Activated T-helper 2 cell treated with anti-CD3 and anti-CD28 coated beads, Interferon-gamma antibody, Interleukin-2, Interleukin-4, amounts not matched to agents 10 μg/mL and 5 μg/mL and 100 μg/mL, durations not matched to agents 14 hours and 24 hours and 36 hours (primary cell): ENCODE measurements at places on chromosomes 6 and 20.
A peak's percentile ranks its signal among the peaks of the same experiment; 100 is the strongest.

- H3K4me1 ChIP-seq: no peaks in the 10 kb centered on the region
- H3K27ac ChIP-seq: no peak overlapping the region
- no peaks in the 10 kb centered on the region for H3K36me3 ChIP-seq
These were observed 8.8 kb downstream of the SLC13A3 start for GRCh38 chr20:46642265-46642968.

- no peaks in the 10 kb centered on the region for H3K36me3 ChIP-seq
- peaks cover 8% of the 10 kb centered on the region for H3K4me1 ChIP-seq
- H3K27me3 ChIP-seq: peaks cover 62% of the 10 kb centered on the region
- DNase-seq: no peak
- H3K27ac ChIP-seq: no peak overlapping the region
These were observed 664 bp upstream of the TPBG start for GRCh38 chr6:82362878-82363427.

GRCh38 chr6:83490217-83490807, 22.0 kb upstream of the PRSS35 start:
- DNase-seq: no peak
- H3K4me1 ChIP-seq: no peaks in the 10 kb centered on the region
- H3K27ac ChIP-seq: no peak overlapping the region

GRCh38 chr20:9172851-9173250, 104.0 kb downstream of the PLCB4 start:
- H3K27me3 ChIP-seq: no peaks in the 10 kb centered on the region
- no peaks in the 10 kb centered on the region for H3K4me1 ChIP-seq
- no peak for DNase-seq

DNA sequence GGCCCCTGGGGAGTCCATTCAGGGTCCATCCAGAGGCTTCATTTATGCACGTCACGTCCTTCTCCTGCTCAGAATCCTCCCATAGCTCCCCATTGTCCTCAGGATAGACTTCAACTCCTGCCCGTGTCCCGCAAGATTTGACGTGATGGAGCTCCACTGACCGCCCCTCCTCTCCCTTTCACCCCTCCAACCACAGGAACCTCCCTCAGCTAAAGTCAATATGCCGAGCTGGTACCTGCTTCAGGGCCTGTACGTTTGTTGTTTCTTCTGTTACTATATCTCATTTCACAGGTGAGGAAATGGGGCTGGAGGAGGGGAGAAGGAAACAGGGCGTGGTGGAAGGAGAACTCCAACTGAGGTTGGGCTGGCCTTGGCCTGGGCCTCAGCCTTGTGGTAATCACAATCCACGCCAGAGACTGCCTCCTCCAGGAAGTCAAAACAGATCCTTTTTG, 38.6 kb downstream of the CEBPB start:
- peaks cover 15% of the 10 kb centered on the region for H3K4me1 ChIP-seq
- H3K27me3 ChIP-seq: no peaks in the 10 kb centered on the region
- DNase-seq: no peak

GRCh38 chr20:51460569-51461265, 81.8 kb downstream of the NFATC2 start:
- H3K27ac ChIP-seq: peak overlapping the region; percentile 38
- peaks cover 77% of the 10 kb centered on the region for H3K36me3 ChIP-seq
- peaks cover 20% of the 10 kb centered on the region for H3K4me1 ChIP-seq
- DNase-seq: no peak
